Activated T-cell treated with anti-CD3 and anti-CD28 coated beads, Interleukin-2, amount 50 U/mL, for 72 hours (primary cell): ENCODE measurements at places on chromosomes 11 and 22. TPM values are rescaled to one million over a fixed set of nuclear protein-coding genes. Genes with fewer than 3 reads are reported as not detected.

Gene DDIAS
- total RNA-seq: 15.0 TPM

Gene SCGB1A1
- total RNA-seq: not detected

Gene PATE4
- not detected for total RNA-seq

Gene TRIM49
- total RNA-seq: not detected

Gene FIBP
- 91.9 TPM for total RNA-seq

Gene NADSYN1
- 111 TPM for total RNA-seq

Gene DAGLA
- total RNA-seq: 0.05 TPM
